Mucosa of descending colon (tissue), 3 donors: ENCODE measurements at places on chromosomes 1 and 21. TPM values are rescaled to one million over a fixed set of nuclear protein-coding genes. Genes with fewer than 3 reads are reported as not detected.

Gene CCSAP
- total RNA-seq, result 1.6 TPM

Gene PIGP
- total RNA-seq, result 19.7 TPM

Gene MXRA8
- total RNA-seq, result 6.8 TPM

Gene TMOD4
- not detected for total RNA-seq

Gene SPOCD1
- not detected for total RNA-seq

Gene CRNN
- not detected for total RNA-seq
